ENCODE measurements at places on chromosomes 13 and 19. TPM values are rescaled to one million over a fixed set of nuclear protein-coding genes. Genes with fewer than 3 reads are reported as not detected.

DNA sequence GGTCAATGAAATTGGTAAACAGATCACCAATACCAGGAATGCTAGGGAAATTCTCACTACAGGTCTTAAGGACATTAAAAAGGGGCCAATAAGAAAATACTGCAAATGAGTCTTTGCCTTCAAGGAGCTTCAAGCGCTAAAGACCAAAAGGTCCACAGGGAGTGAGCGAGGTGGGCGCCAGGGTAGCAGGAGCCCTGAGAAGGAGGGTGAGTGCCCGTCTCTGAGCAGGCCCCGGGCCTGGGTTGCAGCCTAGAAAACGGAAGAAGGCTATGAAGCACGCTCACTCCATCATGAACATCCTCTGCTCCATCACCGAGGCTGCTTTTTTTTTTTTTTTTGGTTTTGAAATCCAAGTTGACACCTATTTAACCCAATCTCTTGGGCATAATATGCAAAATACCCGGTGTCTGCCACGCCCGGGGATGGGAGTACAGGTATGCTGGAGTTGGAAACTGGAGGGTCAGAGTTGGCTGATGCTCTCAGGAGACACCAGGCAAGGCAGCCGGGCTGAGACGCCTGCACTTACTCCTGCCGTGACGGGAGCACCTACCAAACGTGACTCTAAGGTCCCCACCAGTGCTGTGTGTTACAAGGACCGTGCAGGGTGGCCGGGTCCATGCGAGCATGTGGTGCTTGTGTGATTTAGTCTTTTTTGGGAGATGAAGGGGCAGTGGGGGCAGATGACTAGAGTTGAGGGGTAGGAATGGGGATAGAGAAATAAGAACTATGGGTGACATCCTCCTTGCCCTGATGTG lies 66.9 kb downstream of the KLF2 start:
- DNase-seq: no peak

DNA sequence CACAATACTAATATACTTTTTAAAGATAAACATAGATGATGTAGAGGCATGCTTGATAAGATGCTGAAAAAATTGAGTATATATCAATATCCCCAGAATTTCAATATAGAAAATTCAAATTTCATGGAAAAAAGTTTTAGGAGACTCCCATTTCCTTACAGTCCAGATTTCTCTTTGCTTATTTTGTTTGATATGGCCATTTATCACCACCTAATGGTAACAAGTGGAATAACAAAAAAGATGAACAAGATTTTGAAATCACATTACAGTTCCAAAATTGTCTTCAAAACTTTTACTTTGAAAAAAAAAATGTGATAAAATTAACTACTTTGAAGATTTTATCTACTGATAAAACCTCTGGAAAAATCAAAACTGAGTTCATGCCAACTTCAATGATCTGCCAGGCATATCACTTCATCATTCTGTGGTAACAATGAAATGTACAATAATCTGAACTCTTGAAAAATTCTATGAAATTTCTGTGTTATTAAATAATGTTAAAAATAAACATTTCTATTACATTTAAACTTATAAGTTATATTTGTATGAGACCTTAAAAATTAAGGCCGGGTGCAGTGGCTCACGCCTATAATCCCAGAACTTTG lies 17.5 kb downstream of the MIPEP start:
- DNase-seq: no peak

GRCh38 chr19:4932711-4933110 lies 23.4 kb downstream of the UHRF1 start:
- no peak for DNase-seq

DNA sequence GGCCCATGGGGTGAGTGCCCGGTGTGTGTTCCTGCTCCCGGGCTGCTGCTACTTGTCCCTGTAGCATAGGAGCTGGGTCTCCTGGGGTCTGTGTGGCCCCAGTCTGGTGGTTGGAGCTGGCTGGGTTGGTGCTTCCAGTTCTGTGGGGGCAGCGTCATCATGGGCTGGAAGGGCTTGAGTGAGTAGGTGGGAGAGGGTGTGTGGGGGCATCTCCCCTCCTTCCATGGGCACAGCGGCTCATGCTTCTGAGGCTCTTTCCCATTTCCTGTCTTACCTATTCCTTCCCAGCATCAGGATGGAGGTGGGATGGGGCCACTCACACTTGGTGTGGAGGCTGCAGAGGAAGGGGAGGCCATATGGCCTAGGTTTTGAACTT lies 8.0 kb upstream of the EPN1 start:
- no peak for DNase-seq

DNA sequence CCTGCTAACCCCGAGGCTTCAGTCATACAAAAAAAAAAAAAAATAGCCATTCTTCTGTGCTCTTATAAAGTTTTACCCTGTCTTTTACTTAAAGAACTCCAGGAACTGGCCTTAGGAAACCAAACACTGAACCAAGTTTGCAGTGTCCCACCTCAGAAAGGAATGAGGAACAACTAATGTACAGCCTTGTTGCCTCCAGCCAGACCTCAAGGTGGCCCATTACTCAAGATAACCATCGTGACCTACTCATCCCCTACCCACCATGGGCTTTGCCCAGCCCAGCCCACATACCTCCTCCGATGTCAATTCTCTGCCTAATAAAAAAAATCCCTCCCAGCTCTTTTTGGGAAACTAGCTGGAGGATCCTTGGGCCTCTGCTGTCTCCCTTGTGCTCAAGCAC lies 133.2 kb downstream of the STARD13 start:
- no peak for DNase-seq

- DNase-seq: no peak
Observed at GRCh38 chr13:95174517-95174916, 126.7 kb downstream of the ABCC4 start.

GRCh38 chr19:19053508-19054314 lies 10.1 kb upstream of the SLC25A42 start:
- DNase-seq: peak; percentile 82

- DNase-seq: no peak
Observed at GRCh38 chr13:83100237-83100636, 782.0 kb downstream of the SLITRK1 start.

GRCh38 chr13:42048342-42048683 lies at the start of gene DGKH:
DGKH (plus strand) TSS chr13:42048648; CDS start chr13:42048774, 126 bp downstream.
- DNase-seq: no peak

DNA sequence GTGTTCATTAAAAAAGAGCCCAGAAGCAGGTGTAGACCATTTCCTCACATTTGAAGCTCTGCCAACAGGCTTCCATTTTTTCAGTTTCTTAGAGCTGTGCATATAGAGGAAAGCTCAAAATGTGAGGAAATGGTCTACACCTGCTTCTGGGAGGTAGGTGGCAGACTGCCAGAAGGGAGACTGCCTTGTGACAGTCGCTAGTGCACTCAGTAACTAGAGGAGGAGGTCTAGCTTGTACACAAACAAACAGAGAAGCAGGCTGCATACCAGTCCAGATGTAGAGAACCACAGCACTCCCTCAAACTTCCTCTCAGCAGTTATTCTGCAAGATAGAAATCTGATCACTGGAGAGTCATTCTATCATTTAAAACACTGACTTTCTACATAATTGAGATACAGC lies 800.2 kb downstream of the EFNB2 start:
- DNase-seq: no peak

- DNase-seq: no peak
Observed at GRCh38 chr19:38545596-38545995, 72.2 kb downstream of the MAP4K1 start.

GRCh38 chr19:19259741-19260140 lies 13.4 kb downstream of the TM6SF2 start:
- no peak for DNase-seq

GRCh38 chr19:9531933-9532332 lies 6.5 kb downstream of the ZNF426 start:
- no peak for DNase-seq

GRCh38 chr19:5086725-5087439 lies 118.0 kb downstream of the KDM4B start:
- DNase-seq: no peak

DNA sequence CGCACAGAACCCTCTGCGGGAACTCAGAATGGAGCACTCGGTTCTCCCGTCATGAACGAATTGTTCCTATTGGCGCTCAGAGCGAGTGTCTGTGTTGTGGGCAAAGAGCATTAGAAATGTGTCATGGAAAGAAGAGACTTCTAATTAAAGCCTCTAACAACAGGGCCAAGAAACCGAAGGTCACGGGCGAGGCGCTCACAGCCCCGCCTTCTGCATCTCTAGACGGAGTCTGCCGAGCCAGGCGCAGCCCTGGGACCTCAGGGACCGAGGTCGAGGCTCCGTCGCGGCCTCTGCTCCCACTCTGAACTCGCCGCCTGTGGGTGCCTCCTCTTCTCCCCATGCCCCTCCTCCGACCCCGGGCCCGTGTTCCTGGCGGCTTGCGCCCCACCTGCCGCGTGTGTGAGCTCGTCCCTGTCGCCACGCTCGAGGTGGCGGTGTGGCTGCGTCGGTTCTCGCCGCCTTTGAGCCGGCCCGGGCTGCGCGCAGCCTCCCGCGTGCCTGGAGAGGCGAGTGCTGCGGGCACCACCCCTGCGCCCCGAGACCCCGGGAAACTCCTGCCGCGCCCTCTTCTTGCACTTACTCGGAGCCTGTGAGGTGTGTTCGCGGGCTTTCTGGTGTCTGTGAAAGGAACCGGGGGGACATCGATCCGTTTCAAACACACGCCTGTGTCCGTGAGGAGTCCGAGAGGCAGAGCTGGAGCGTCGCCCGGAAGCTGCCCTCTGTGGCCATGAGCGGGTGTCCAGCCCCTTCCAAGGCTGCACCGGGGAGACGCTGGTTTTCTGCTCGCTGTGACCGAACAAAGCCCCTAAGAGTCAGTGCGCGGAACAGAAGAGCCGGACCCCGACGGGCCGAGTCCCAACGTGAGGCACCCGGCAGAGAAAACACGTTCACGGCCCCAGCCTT lies 45.4 kb upstream of the SPACA7 start:
- no peak for DNase-seq

DNA sequence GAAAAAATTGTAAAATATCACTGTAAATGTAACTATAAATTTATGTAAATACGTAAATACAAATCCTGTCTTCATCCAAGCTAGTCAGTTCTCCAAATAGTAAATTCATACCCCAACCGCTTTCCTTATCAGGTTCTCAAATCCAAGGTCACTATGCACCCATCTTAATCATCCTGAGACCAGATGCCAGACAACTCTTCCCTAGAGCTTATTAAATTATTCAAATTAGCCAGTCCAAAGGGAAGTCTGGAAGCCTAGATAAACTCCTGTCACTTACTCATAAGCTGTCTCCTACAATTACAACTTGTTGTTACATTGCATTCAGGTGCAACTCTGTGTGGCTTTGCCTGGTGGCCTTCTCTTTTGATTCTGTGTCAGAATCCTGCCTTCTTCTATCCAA lies 836.1 kb upstream of the PCDH20 start:
- DNase-seq: no peak

DNA sequence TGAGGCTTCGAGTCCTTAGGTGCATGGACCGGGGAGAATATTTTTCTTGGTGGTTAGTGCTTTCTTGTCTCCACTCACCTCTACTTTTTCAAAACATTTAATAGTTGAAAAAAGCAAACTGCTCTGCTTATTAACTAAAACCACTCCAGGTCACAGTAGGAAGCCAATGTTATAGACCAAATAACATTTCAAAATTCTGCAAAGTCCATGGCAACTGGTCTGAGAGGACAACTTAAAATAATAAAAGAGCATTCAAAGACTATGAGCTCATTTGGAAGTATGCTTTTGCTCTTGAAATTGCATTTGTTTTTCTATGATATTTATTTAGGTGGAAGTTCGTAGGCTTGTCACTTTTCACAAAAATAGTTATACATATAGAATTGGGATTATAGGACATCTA lies 483.0 kb downstream of the DCT start:
- no peak for DNase-seq

DNA sequence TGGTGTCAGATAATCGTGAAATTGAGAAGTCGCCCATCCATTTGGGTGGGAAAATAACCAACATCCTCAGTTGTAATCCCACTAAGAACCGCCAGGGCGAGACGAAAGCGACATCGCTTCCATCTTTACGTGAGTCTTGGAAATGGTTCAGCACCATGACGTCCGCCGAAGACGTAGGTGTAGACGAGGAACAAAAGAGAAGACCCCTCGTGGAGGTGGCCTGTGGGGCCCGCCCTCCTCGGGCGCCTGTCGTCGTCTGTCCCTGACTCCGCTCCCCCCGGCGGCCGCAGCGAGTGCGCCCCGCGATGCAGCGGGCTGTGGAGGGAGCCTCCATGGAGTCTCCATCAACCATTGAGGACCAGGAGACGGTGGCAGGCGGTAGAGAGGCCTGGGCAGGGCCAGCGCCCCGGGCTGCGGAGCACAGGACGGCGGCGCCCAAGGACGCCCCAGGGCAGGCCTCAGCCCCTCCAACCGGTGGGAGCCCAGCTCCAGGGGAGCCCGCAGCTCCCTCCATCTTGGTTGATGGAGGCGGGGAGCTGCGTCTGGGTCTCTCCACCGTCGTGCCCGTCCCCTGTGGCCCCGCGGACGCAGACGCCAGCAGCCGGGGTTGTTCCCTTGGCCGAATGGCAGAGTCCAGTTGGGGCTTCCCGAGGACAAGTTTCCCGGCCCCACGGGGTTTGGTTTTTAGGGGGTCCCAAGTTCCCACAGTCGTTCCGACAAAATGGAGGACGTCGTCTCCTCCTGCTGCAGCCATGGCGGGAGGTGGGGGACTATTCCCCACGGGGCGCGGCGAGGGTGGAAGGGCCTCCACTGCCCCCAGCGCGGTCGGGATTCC lies 990 bp upstream of the ZMYM2 start:
- DNase-seq: peak; percentile 79

- no peak for DNase-seq
Observed at GRCh38 chr19:39140594-39140993, 15.0 kb downstream of the PAK4 start.

DNA sequence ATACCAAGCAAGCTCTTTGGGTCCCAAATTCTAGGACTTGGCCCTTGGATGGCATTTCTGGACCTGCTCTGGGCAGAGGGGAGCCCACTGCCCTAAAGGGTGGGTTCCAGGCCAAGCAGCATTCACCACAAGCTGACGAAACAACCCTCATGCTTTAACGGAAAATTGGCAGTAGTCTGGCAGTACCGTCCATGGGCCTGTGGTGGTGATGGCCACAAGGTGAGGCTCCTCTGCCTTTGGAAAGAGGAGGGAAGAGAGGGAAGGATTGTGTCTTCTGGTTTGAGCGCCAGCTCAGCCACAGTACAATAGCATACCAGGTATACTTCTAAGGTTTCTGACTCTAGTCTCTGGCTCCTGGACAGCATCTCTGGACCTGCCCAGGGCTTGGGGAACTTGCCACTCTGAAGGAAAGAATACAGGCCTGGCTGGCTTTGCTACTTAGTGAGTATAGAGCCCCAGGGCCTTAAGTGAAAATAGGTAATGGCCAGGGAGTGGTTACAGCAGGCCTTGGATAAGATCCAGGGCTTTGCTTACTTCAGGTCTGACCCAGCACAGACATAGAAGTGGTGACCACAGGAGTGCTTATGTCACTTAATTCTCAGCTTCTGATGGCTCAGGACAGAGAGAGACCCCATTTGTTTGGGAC lies 595.5 kb downstream of the LMO7 start:
- DNase-seq: no peak

KCNK6 gene
- 5.5 TPM for total RNA-seq

ZNF837 gene
- 0.37 TPM for total RNA-seq

ZNF578 gene
- 2.2 TPM for total RNA-seq

SCEL gene
- not detected for total RNA-seq

CGB5 gene
- total RNA-seq: not detected

OR7A5 gene
- not detected for total RNA-seq

ATP8A2 gene
- total RNA-seq: 0.15 TPM
